EH (cell line): ENCODE measurements at places on chromosomes 12 and 14.
A peak's percentile ranks its signal among the peaks of the same experiment; 100 is the strongest.

- DNase-seq: no peak
Observed at GRCh38 chr14:50089208-50089607, 27.2 kb downstream of the VCPKMT start.

- no peak for DNase-seq
Observed at GRCh38 chr12:102371165-102371564, 109.2 kb downstream of the IGF1 start.

GRCh38 chr14:89107626-89108025 is 283.2 kb downstream of the TTC8 start:
- no peak for DNase-seq

DNA sequence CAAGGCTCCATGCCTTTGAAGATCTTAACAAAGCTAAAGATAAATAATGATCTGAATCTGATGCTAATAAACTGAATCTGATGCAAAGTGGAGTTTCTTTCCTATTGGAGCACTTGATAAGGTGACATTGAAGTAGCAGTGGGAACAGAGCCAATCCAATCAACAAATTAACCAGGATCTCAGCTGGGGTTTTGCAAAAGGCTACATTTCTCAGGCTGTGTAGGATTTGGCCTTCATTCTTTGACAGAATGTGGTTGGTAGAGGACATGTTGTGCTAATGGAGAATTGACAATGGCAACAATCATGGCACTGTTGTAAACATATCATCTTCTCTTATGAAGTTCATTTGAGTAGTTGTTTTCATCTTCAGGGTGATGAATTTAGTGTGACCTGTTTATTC is 164.9 kb downstream of the CCDC91 start:
- no peak for DNase-seq

GRCh38 chr14:99231850-99232713 is 39.9 kb downstream of the BCL11B start:
- DNase-seq: no peak

DNA sequence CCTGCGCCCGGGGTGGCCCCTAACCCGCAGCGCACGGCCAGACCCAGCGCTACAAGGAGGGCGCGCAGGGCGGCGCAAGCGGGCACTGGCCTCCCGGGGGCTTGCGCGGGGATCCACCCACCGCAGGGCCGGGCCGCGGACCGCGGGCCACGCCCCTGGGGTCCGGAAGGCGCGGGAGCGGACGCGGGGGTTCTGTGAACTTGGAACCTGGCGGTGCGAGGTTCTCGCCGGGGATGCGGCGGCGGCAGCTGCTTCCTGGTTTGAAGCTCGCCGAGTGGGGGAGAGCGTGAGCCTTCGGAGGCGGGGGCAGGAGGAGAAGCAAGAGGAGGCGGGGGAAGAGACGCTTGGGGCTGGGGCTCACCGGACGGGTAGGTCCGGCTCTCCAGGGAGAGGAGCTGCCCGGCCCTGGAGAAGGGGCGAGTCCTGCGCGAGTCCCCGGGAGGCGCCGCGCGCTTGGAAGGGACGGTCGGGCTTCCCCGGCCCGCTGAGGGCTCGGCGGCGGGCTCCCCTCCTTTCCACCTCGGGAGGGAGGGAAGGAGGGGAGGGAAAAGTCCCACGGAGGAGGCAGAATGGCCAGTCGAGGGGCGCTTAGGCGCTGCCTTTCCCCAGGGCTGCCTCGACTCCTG is at the start of gene PRKCH:
PRKCH (plus strand) TSS at position 195 of the 626 bp plus-strand sequence. CDS start 523 bp downstream, outside the sequence.
- DNase-seq: peak; percentile 26

GRCh38 chr12:115044073-115044472 is 360.1 kb upstream of the TBX3 start:
- peak; percentile 22 for DNase-seq

- peak; percentile 35 for DNase-seq
Observed at GRCh38 chr12:64746663-64747062, 12.5 kb downstream of the GNS start.

- DNase-seq: peak; percentile 6
Observed at GRCh38 chr12:132588821-132589669, 21.3 kb downstream of the LRCOL1 start.

GRCh38 chr14:88168498-88169165 is 154.4 kb downstream of the KCNK10 start:
- DNase-seq: peak; percentile 49

- DNase-seq: peak; percentile 31
Observed at GRCh38 chr14:104799244-104800014, 1.5 kb upstream of the ZBTB42 start.
